Effector memory CD4-positive, alpha-beta T cell (primary cell): ENCODE measurements at places on chromosomes 2 and 18.
A peak's percentile ranks its signal among the peaks of the same experiment; 100 is the strongest.

DNA sequence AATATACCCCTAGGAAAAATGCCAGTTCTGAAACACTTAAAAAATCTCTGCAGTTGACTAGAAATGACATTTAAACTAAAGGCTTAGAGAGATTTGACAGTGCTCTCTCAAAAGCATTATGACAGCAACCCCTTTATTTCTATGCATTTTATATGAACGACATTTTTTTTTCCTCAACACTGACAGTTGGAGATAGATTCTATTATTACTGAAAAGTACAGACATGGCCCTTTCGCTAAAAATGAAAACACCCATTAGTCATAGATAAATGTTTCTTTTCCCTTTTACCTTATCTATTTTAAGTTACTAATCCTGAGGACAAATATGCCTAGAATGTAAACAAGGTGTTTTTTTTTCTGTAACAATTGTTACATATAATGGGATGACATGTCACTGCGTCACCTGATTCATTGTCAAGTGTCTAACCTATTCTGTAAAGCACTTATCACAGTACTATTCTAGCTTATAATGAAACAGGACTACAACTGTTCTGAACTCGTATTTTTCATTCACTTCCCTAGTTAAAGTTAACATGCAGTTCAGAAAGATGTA is 1169.6 kb upstream of the CRIM1 start:
- no peak overlapping the region for H3K4me3 ChIP-seq
- H3K27me3 ChIP-seq: no peaks in the 10 kb centered on the region
- H3K27ac ChIP-seq: no peak overlapping the region
- DNase-seq: no peak
- no peaks in the 10 kb centered on the region for H3K4me1 ChIP-seq

GRCh38 chr2:238079874-238080327 is 19.1 kb downstream of the SCLY start:
- H3K4me1 ChIP-seq: no peaks in the 10 kb centered on the region
- H3K36me3 ChIP-seq: peaks cover 32% of the 10 kb centered on the region
- DNase-seq: no peak
- H3K27ac ChIP-seq: no peak overlapping the region
- H3K4me3 ChIP-seq: no peak overlapping the region
- H3K27me3 ChIP-seq: no peaks in the 10 kb centered on the region

DNA sequence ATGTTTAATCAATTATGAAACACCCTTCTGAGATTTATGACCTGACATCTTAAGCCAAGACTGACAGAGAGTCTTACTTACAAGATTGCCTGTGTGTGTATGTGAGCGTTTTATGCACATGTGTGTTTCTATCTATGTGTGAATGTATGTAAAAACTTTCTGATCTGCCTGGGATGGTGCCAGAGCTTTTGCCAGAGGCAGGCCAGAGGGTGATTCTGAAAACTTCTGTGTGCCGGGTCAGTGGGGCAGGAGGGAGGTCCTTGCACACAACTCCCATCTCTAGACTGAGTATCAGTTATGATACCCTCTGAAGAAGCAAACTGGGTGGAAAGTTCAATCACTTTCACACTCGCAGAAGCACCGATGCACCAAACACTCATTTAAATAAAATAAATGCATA is 335.0 kb upstream of the NT5C1B start:
- no peaks in the 10 kb centered on the region for H3K36me3 ChIP-seq
- no peak overlapping the region for H3K27ac ChIP-seq
- H3K27me3 ChIP-seq: no peaks in the 10 kb centered on the region
- DNase-seq: no peak
- H3K4me3 ChIP-seq: no peak overlapping the region

DNA sequence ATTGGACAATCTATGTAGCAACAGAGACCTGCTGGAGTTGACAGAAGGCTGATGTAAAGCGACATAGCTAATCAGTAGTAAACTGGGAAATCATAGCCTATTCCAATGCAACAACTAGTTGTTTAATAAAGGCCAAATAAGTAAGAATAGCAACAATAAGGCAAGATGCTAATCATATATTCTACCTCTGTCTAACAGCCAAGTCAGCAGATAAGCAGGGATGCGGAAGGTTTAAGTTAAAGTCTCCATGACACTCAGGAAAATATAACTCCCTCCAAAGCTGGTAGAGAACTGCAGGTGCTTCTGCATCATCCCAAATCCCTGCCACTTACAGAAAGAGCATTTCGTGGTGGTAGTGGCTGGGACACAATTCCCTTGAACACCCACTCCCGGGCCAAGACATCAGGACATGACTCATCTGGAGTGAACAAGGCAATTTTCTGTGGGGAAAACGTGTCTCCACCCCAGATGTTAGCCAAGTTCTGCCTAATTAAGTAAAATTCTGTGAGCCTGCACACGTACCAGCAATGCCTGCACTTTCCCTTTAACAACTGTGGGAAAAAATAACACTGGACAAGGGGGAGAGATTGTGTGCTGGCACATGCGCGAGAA is 413.6 kb upstream of the ID2 start:
- no peak overlapping the region for H3K4me3 ChIP-seq
- H3K27me3 ChIP-seq: no peaks in the 10 kb centered on the region
- H3K4me1 ChIP-seq: no peaks in the 10 kb centered on the region

- no peaks in the 10 kb centered on the region for H3K27me3 ChIP-seq
- no peaks in the 10 kb centered on the region for H3K36me3 ChIP-seq
- H3K4me3 ChIP-seq: no peak overlapping the region
- no peak overlapping the region for H3K27ac ChIP-seq
These were observed 15.9 kb upstream of the CRIM1 start for GRCh38 chr2:36339607-36340218.

- H3K27ac ChIP-seq: no peak overlapping the region
- no peak overlapping the region for H3K4me3 ChIP-seq
- H3K36me3 ChIP-seq: no peaks in the 10 kb centered on the region
- no peak for DNase-seq
These were observed 65.8 kb upstream of the PIEZO2 start for GRCh38 chr18:11215216-11215615.

GRCh38 chr2:181907057-181907456 is 15.5 kb downstream of the ITPRID2 start:
- no peaks in the 10 kb centered on the region for H3K4me1 ChIP-seq
- no peaks in the 10 kb centered on the region for H3K36me3 ChIP-seq
- H3K27me3 ChIP-seq: no peaks in the 10 kb centered on the region
- no peak overlapping the region for H3K27ac ChIP-seq

GRCh38 chr2:20357638-20358389 is 7.2 kb upstream of the PUM2 start:
- H3K4me1 ChIP-seq: peaks cover 5% of the 10 kb centered on the region
- no peaks in the 10 kb centered on the region for H3K36me3 ChIP-seq
- no peak overlapping the region for H3K27ac ChIP-seq
- no peak for DNase-seq

DNA sequence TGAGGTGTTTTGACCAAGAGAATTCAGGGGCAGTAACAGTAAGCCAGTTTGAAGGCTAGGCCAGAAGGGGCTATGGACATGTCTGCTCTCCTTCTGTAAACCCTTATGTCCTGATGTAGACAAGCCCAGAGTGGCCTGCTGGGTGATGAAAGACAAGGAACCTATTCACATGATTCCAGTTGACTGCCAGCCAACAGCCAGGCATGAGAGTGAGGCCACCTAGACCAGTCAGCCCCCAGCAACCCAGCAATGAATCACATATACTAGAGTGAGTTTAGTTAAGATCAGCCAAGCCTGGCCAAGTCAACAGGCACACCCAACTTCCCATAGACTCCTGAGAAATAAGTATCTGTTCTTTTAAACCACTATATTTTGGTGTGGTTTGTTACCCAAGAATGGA is 1889.7 kb upstream of the CELF4 start:
- H3K27ac ChIP-seq: no peak overlapping the region
- no peaks in the 10 kb centered on the region for H3K4me1 ChIP-seq
- no peak for DNase-seq
- H3K36me3 ChIP-seq: no peaks in the 10 kb centered on the region

- H3K36me3 ChIP-seq: no peaks in the 10 kb centered on the region
- H3K27me3 ChIP-seq: no peaks in the 10 kb centered on the region
- H3K4me3 ChIP-seq: no peak overlapping the region
- H3K27ac ChIP-seq: no peak overlapping the region
- no peak for DNase-seq
These were observed 292.9 kb downstream of the XIRP2 start for GRCh38 chr2:167181134-167181533.

- H3K27ac ChIP-seq: no peak overlapping the region
- H3K4me1 ChIP-seq: no peaks in the 10 kb centered on the region
- H3K4me3 ChIP-seq: no peak overlapping the region
These were observed 114.7 kb upstream of the TNP1 start for GRCh38 chr2:216974321-216975302.

DNA sequence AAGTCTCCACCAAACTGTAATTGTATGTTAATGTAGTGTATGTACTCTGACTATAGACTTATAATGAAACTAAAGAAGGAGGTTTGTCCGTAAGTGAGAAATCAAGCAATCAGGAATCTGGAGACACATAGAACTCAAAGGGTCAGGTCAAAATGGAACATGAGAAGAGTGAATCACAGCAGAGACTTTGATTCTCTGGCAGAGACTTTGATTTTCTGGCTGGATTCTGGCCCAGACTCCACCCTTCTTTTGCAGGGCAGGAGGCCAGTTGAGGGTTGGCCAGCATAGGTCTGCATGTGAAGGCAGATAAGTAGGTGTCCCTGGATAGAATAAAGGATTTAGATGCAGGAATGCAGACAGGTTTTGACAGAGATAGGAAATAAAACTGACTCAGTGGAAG is 11.0 kb upstream of the NCKAP5 start:
- H3K27ac ChIP-seq: no peak overlapping the region
- H3K4me1 ChIP-seq: no peaks in the 10 kb centered on the region

- no peak for DNase-seq
- H3K4me1 ChIP-seq: no peaks in the 10 kb centered on the region
These were observed 977.3 kb upstream of the POU3F3 start for GRCh38 chr2:103876611-103877010.

DNA sequence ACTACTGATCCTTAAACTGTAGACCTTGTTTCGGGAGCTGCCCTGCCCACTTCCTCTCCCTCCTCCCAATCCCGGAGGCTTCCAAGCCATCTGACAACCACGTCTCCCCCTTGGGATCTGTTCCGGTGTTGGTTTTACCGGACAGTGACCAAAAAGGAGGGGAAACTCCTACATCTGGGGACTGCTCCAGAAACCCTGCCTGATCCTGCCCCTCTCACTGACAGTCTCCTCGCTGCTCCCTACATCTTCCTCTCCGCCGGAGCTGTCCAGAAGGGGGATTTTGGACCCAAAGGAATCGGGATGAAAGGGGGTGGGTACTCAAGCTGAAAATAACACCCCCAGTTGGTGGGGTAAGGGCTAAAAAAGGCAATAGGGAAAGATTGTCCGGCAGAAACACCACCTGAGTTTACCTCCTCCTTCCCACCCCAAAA is 1.5 kb downstream of the INO80D start:
- no peaks in the 10 kb centered on the region for H3K27me3 ChIP-seq
- peak; percentile 9 for DNase-seq
- H3K27ac ChIP-seq: peak overlapping the region; percentile 96

- no peaks in the 10 kb centered on the region for H3K27me3 ChIP-seq
- H3K4me1 ChIP-seq: peaks cover 89% of the 10 kb centered on the region
- peak overlapping the region; percentile 38 for H3K27ac ChIP-seq
These were observed 215.1 kb upstream of the TRIB2 start for GRCh38 chr2:12501469-12502158.

GRCh38 chr18:43919551-43919950 is 642.3 kb upstream of the SYT4 start:
- no peak overlapping the region for H3K4me3 ChIP-seq
- no peaks in the 10 kb centered on the region for H3K27me3 ChIP-seq
- H3K4me1 ChIP-seq: no peaks in the 10 kb centered on the region
- no peaks in the 10 kb centered on the region for H3K36me3 ChIP-seq
- H3K27ac ChIP-seq: no peak overlapping the region

DNA sequence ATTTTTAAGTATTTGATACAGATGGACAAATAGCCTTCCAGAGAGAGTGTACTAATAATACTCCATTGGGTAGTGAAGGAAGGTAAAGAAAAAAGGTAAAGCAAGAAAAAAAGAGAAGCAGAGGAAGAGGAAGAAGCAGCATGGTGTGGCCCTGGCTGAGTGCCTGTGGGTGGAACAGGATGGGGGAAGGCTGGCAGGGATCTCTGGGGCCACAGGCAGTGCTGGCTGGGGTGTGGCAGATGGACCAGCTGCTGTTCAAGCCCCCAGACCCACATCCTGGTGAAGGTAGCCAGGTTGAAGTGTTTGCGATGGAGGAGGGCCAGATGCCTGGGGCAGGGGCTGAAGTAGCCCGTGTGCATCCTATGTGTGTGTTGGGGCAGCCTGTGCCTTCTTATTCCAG is 79.0 kb downstream of the DYSF start:
- H3K36me3 ChIP-seq: no peaks in the 10 kb centered on the region
- no peaks in the 10 kb centered on the region for H3K27me3 ChIP-seq
- H3K4me1 ChIP-seq: no peaks in the 10 kb centered on the region

DNA sequence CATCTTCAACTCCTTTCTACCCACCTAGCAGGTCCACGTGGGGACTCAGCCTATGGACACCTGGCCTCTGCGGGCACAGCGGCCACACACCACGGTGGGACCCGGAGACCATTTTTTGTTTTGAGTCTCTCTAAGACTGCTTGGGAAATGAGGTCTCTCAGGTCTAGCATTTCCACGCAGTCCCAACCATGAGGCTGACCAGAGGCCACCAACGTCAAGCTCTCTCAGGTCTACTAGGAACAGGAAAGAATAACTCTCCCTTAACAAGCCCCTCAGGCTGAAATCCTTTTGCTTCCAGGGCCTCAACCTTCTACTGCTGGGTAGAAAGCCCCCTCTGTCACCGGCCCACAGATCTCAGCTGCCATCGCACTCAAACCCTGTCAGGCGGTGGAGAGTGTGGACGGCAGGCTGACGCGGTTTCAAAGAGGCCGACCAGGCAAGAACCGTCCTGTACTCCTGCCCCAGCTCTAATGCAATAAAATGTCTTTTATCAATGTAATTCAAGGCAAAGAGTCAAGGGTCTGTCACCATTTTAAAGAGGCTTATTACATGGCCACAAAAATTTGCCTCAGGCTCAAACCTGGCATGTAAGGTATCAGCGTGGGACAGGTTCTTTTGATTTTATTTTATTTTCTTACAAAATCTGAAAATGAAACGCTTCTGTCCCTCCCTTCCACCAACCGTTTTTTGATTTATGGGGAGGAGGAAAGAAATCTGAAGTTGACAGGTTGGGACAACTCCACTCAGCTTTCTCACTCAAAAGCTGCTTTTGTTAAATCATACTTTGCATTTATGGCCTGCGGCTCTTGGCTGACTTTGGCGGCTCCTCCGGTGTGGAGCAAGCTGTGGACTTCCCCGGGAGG is 74.0 kb downstream of the BCL11A start:
- DNase-seq: no peak
- H3K4me1 ChIP-seq: no peaks in the 10 kb centered on the region
- H3K4me3 ChIP-seq: no peak overlapping the region
- no peak overlapping the region for H3K27ac ChIP-seq

- H3K4me3 ChIP-seq: no peak overlapping the region
- no peak for DNase-seq
- no peaks in the 10 kb centered on the region for H3K4me1 ChIP-seq
- no peaks in the 10 kb centered on the region for H3K27me3 ChIP-seq
- H3K27ac ChIP-seq: no peak overlapping the region
These were observed 38.5 kb downstream of the CARF start for GRCh38 chr2:202950592-202950991.
